Stimulated activated CD4-positive, alpha-beta T cell treated with anti-CD3 and anti-CD28 coated beads, Interleukin-15, amount 100 ng/mL, for 48 hours (primary cell): ENCODE measurements at places on chromosomes 13 and 19.

- DNase-seq = no peak
Observed at GRCh38 chr13:110812869-110813645, 99.6 kb downstream of the ING1 start.

DNA sequence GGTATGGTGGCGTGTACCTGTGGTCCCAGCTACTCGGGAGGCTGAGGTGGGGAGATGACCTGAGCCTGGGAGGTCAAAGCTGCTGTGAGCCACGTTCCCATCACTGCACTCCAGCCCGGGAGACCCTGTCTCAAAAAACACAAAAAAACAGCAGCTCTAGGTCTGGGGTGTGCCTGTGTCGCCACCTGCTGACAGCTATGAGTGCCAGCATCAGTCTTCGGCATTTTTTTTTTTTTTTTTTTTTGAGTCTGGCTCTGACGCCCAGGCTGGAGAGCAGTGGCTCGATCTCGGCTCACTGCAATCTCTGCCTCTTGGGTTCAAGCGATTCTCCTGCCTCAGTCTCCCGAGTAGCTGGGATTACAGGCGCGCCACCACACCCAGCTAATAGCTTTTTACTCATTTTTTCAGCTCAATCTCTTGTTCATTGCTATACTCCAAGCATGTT is 10.1 kb downstream of the AP2S1 start:
- DNase-seq = no peak

DNA sequence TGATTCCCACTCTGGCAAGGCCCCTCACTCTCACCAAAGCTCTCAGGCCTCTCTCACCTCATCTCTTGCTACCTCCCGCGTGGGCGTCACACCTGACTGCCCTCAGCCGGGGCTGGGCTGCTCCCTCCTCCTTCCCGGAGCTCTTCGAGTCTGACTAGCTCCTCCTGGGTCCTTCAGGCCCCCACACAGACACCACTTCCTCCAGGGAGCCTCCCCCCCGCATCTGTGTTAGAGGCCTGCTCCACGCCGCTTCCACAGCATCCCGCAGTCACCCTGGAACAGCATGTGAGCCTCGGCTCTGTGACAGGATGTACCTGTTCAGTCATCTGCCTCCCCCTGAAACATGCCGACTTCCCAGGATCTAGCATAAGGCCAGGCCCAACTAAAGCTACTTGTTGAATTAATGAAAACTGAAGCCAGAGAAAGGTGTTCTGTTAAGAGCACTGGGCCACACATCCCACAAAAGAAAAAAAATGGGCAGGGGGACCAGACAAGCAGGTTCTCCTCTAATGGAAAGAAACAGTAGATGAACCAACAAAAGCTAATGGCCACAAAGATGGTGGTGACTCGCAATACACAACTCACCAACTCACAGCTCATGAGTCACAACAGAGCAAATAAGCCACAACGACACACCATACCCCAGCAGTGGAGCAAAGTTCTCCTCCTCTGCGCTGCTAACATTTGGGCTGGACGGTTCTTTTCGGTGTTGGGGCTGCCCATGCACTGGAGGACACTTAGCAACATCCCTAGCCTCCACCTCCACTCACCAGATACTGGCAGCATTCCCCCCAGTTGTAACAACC is 3.0 kb downstream of the PPP6R1 start:
- DNase-seq = peak; percentile 56

DNA sequence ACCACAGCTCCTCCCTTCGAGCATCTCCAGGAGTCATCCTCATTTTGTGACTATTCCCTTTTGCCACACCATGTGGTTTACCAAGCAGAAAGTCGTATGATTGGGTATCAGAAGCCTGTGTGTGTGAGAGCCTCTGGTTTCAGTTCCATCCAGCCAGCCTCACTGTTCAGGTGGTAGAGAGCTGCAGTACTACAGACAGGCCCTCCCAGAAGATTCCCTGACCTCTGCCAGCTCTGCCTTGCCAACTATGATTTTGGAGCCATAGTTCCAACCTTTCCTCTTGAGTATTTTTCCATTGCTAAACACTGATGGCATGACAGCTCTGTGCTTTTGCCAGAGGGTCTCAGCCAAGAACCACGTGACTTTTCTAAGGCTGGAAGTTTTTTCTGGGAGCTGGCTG is 82.5 kb downstream of the DHRS12 start:
- DNase-seq = no peak

DNA sequence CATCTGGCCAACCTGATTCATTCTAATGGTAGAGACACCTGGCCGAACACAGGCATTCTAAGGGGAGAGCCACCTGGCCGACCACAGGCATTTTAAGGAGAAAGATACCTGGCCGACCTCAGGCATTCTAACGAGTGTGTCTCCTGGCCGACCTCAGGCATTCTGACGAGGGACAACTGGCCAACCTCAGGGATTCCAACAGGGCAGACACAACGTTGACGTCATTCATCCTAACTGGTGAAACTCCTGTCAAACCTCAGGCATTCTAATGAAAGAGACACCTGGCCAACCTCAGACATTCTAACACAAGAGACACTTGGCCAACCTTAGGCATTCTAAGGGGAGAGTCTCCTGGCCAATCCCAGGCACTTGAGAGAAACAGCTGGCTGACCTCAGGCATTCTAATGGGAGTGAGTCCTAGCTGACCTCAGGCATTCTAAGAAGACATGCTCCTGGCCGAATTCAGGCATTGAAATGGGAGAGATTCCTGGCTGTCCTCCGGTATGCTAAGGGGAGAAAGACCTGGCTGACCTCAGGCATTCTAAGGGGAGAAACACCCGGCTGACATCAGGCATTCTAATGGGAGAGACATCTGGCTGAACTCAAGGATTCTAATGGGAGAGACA is 1352.5 kb downstream of the UQCRFS1 start:
- no peak for DNase-seq

DNA sequence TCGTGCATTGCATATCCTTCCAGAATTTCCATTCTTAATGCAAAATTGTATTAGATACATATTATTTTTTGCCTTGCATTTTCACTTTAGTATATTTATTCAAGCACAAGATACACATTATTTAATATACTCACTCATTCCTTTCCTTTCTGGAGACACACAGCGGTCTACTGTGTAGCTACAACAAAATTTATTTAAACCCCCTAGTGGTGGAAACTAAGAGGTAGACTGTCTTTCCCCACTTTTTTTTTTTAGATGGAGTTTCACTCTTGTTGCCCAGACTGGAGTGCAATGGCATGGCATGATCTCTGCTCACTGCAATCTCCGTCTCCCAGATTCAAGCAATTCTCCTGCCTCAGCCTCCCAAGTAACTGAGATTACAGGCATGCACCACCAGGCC is 2040.3 kb upstream of the PCDH20 start:
- DNase-seq = no peak

GRCh38 chr13:45278096-45278645 is 62.8 kb downstream of the TPT1 start:
- no peak for DNase-seq

- DNase-seq = no peak
Observed at GRCh38 chr19:391726-392374, 17.1 kb downstream of the C2CD4C start.

GRCh38 chr19:50357178-50358100 is 8.0 kb downstream of the NAPSA start:
- DNase-seq = peak; percentile 85

GRCh38 chr13:110716247-110716515 is 2.7 kb downstream of the ING1 start:
- DNase-seq = no peak

GRCh38 chr19:33098055-33098534 is 17.1 kb downstream of the GPATCH1 start:
- no peak for DNase-seq

DNA sequence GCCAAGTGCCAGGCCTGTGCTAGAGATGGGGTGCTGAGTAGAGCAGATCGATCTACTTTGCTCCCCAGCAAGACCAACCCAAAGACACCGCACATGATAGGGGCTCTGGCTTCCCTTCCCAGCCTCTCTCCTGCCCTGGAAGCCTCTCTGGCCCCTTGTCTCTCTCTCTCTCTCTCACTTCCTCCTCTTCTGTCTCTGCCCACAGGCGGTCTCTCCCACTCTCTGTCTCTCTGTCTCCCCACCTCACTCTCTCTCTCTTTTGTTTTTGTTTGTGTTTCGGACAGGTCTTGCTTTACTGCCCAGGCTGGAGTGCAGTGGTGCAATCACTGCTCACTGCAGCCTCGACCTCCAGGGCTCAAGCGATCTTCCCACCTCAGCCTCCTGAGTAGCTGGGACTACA is 1.3 kb downstream of the SELENOV start:
- DNase-seq = no peak

DNA sequence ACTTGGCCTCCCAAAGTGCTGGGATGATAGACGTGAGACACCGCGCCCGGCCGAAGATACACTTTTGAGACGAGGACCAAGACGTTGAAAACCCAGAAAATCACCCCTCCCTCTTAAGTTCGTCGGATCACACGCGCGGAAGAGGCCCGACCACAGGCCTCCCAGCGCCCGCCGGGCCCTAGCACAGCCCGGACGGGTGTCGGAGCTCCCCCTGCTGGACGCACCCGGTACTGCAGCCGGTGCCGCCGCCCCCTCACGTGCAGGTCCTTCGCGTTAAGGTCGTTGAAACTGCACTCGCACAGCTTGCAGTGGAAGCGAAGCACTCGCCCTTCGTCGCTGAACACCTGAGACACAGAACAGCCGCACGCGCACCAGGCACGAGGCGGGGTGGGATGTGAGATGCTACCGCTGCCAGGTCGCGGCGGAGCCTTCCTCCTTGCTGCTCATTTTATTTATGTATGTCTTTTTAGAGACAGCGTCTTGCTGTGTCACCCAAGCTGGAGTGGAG is 35.7 kb upstream of the MATK start:
- peak; percentile 76 for DNase-seq

- DNase-seq = no peak
Observed at GRCh38 chr19:21691661-21692060, 75.7 kb downstream of the ZNF100 start.

- DNase-seq = no peak
Observed at GRCh38 chr19:3459089-3459881, 21.0 kb downstream of the SMIM24 start.

DNA sequence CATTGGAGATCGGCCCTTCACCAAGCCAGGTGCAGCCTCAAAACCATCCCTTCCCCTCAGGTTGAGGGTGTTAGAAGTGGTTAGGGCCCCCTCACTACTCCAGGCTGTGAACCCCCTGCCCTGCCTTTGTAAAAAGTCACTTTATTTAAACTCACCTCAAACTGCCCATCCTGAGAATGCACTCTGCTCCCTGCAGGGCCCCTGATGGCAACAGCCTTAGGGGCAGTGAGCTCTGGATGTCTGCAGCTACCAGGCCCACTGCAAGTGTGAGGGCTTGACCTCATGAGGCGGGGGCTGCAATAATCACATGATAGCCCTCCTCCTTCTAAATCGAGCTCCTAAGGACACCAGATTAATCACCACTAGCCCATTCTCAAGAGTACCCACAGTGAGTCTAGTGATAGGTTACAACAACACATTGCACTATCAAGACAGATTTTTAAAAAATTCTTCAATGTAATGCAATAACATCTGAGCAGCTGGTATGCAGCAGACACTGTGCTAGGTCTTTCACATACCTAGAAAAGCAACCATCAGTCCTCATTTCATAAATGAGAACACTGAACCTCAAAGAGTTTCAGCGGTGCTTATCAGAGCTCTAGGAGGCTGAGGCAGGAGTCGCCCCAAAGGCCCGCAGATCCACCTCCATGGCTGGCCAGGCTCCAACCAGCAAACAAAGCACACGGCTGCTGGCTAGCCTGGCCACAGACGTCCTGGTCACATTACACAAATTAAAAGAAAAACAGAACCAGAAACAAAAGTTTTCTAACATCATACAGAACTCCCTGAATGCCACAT is 26.0 kb downstream of the SLC7A1 start:
- no peak for DNase-seq

DNA sequence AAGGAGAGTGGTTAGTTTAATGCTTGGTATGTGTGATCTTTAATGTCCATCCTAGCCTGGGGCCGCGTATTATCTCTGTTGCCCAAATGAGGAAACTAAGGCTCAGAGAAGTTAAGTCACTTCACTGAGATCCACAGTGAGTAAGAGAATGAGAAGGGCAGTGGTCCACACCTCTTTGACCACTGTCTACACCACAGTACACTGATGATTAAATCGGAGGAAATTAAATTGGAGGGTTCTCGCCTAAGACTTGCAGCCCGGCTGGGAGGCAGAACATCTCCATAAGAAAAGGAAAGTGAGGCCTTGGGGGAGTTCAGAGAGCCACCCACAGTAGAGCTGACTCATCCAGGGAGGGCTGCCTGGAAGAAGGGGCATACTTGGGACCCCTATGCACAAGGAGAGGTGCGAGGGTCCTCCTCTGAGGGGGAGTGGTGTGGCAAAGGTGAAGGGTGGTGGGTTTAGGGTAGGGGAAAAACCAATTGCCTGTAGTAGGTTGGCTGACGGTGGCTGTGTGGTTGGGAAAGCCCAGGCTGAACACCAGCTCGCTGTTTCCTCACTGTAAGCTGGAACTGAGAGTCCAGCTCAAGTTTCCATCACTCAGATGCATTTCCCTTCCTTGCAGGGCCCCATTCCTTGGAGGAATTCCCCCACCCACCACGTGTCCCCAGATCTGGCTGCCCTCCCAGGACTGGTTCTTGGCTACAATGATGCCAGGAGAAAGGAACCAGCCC is 15.0 kb upstream of the DHRS12 start:
- DNase-seq = no peak

- DNase-seq = no peak
Observed at GRCh38 chr19:2495130-2495641, 19.3 kb downstream of the GADD45B start.

DNA sequence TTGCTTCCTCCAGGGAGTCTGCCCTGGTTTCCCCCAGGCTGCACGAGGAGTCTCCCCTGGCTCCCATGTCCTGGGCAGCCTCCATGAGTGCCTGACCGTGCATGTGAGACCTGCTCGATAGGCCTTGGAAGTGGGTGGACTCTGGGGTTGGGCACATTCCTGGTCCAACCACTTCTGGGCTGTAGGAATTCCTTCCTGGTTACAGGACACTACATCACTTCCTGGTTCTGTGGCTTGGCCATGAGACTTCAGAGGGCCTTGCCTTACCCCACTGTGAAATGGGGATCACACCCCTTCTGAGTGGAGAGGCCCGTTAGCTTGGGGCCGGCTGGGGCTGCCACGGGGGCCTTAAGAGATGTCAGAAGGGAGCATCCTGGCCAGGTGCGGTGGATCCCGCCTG is 4.0 kb upstream of the ZNF628 start:
- DNase-seq = no peak

DNA sequence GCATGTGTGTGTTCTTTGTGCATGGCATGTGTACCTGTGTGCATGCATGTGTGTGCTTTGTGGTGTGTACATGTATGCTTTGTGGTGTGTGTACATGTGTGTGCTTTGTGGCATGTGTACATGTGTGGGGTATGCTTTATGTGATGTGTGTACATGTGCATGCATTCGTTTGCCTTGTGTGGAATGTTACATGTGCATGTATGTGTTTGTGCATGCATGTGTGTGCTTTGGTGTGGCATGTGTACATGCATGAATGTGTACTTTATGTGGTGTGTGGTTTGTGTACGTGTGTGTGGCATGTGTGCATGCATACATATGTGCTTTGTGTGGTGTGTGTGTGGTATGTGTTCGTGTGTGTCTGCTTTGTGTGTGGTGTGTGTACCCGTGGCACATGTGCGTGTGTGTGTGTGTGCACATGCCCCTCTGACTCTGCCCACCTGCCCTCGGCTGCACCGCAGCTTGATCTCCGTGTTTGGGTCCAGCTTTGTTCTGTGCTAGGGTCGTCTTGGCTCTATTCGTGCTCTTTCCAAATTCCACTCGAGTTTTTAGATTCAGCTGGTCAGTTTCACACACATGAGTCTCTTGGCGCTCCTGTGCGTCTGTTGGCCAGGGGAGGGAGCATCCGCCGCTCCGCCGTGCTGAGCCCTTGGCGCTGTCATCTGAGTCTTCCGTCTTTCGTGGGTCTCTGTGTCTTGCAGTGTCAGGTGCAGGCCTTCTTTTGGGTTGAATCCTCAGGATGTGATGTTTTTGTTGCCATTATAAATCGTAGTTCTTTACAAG is 46.5 kb upstream of the TFDP1 start:
- no peak for DNase-seq
